ENCODE measurements at places on chromosomes 3 and 15. TPM values are rescaled to one million over a fixed set of nuclear protein-coding genes. Genes with fewer than 3 reads are reported as not detected.

- no peak for DNase-seq
Measured at GRCh38 chr3:65347166-65347565, 659.4 kb upstream of the ADAMTS9 start.

DNA sequence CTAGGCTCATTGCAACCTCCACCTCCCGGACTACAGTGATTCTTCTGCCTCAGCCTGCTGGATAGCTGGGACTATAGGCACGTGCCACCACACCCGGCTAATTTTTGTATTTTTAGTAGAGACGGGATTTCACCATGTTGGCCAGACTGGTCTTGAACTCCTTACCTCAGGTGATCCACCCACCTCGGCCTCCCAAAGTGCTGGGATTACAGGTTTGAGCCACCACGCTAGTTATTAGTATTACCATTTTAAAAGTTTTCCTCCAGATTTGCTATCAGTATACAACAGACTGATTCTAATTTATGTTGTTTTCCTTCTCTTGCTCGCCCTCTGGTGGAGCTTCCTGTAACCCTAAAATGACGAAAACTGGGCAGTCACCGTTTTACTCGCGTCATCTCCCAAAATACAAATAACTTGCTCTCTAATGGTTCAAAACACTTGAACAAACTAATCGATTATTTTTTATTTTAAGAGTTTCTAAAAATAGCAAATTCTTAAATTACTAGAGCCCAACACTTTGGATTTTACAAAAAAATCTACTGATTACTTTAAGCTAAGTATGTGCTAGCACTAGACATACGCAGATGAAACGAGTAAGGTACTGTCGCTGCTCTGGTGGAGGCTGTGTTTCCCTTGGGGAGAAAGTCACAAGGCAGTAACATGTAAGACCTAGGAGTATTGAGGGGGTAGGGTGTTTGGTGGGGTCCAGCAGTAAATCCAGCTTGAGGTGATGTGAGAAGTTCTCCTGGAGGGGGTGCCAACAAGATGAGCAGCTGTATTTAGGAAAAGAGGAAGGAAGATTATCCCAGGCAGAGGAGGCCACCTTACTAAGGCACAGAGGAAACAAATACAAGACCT is 203.3 kb downstream of the MBNL1 start:
- peak; percentile 83 for DNase-seq

Gene ZNF662
- total RNA-seq = 1.3 TPM

GRCh38 chr3:185341616-185342458 is 21.1 kb upstream of the MAP3K13 start:
- DNase-seq = no peak

GRCh38 chr15:84590406-84590805 is 10.4 kb upstream of the ZSCAN2 start:
- no peak for DNase-seq

DNA sequence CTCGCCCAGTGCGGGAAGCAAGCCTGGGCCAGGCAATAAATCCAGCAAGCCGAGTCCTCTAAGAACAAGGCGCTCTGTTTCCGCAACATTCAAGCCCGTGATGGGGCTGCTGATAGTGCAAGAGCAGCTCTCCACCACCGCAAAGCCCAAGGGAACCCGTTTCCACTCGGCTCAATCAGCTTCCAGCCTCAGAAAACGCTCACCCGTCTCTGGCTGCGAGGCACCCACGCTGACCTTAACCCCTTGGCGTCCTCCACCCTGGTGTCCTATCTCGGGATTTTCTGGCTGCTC is 17.8 kb downstream of the SPATA12 start:
- DNase-seq = peak; percentile 43

DNA sequence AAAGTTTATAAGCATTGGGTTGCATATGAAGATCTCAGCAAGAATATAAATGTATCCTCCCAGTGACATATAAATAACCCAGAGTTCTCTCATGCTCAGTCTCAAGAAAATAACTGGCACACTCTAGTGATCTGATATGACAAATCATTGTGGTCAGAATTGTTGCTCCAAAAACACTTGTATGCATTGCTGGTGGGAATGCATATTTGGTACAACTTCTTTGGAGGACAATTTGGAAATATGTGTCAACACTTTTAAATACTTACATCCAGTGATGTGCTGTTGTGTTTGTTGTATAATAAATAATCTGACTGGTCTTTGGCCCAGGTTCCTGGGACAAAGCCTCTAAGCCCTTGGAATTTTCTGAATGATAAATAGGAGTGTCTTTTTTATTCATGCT is 66.7 kb upstream of the STT3B start:
- no peak for DNase-seq

Gene SPINK8
- not detected for total RNA-seq

- DNase-seq = no peak
Measured at GRCh38 chr3:61897848-61898247, 336.5 kb downstream of the PTPRG start.

GRCh38 chr3:37535526-37536432 is 325.9 kb upstream of the CTDSPL start:
- no peak for DNase-seq

Gene CHCHD4
- total RNA-seq = 23.3 TPM

GRCh38 chr3:46545818-46546630 is 20.1 kb downstream of the LRRC2 start:
- DNase-seq = no peak

DNA sequence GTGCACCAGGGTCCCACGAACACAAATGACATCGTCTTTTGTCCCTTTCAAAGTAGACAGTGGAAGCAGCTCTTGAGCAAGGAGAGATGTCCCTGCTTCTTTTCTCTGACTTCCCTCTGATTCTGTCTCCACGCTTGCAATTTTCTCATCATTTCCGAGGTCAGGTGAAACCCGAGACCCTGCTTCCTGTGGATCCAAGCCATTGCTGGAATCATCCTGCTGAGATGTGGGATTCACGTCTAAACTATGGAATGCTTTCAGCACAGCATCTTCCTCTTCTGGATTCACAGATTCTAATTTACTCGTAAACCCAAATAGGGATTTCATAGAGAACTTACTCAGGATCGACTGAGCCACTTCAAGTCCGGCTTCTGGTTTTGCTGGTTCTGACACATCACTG is 127.1 kb downstream of the FMN1 start:
- no peak for DNase-seq

Gene ZNF35
- total RNA-seq = 2.7 TPM

GRCh38 chr3:6578526-6578925 is 282.4 kb upstream of the GRM7 start:
- no peak for DNase-seq

Gene LIPH
- not detected for total RNA-seq

Gene EAF2
- 12.9 TPM for total RNA-seq

Gene GPR149
- not detected for total RNA-seq

DNA sequence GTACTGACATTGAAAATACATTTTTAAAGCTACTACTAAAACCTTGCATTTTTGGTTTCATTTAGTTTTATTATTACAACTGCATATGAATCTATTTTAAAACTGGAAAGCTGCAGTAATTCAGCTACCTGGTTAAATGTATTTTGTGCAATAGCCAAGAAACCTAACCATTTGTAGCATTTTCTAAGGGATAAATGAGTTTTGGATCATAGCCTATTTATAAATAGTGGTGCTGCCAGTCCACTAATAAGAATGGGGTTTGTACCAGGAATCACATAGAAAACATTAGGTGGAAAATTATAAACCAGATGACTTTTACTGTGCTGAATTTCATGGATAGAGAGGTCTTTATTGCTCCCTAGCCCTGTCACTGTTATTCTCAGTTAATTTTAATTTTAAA is 454.7 kb downstream of the DIPK2A start:
- no peak for DNase-seq

GRCh38 chr3:138445236-138445635 is 10.8 kb downstream of the ESYT3 start:
- DNase-seq = no peak

Gene LYZL4
- not detected for total RNA-seq

DNA sequence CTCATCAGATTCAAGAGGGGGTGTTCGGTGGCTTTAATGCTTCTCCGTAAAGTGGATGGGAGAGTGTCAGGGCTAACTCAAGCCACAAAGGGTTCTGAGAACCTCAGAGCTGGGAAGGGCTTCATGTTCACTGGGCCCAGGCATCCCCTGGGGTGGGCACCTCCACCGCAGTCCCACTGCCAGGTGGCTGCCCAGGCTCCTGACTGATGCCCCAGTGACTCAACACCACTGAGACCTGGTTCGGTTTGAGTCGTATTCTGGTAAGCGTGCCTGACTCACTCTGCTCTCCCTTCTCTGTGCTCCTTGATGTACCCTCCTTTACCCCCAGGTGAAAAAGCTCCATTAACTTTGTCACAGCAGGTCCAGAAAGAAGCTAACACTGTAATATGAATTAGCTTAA is 304.6 kb downstream of the RPLP1 start:
- DNase-seq = peak; percentile 88

Gene ACTC1
- total RNA-seq = not detected

DNA sequence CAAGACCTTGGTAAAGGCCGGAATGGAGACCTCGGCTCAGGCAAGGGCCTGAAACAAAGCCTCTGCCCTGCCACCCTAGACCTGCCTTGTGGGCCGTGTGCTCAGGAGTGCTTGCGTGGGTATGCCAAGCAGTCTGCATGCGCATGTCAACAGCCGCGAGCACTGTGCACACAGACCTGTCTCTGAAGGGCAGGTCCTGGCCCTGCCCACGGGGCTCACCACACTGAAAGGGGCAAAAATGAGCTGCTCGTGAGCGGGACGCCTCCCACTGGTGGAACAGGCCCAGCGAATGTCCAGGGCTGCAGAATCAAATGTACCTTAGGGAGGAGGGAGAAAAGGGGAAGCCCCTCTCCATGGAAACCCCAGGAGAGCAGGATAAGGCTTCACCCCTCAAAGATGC is 44.3 kb upstream of the FGD5 start:
- DNase-seq = no peak

GRCh38 chr15:77185242-77185785 is 114.4 kb upstream of the TSPAN3 start:
- no peak for DNase-seq

GRCh38 chr3:14925729-14926591 is 21.4 kb upstream of the NR2C2 start:
- peak; percentile 47 for DNase-seq

- DNase-seq = no peak
Measured at GRCh38 chr15:49900903-49901235, 218.2 kb downstream of the ATP8B4 start.

DNA sequence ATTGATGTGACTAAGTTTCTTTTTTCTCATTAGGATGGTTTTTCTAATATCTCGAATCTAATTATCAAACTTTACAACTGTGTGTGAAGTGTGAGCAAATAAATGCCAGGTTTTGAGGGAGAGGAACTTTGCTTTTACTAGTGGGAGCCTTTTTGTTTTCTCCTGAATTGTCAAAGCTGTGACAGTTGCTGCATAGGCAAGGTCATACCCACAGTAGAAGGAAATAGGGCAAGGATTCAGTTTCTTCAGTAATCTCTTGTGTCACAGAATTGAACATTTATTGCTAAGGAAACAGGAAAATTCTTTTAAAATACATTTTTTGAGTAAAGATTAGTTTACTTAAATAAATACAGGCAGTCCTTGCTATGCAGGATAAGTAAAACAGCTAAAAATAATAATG is 19.5 kb downstream of the GMPS start:
- DNase-seq = no peak

Gene MYO5C
- 0.42 TPM for total RNA-seq

GRCh38 chr3:55880357-55880756 is 393.3 kb upstream of the WNT5A start:
- no peak for DNase-seq

Gene TMOD3
- 52.4 TPM for total RNA-seq

GRCh38 chr3:128867200-128868125 is 12.0 kb upstream of the ACAD9 start:
- DNase-seq = no peak

DNA sequence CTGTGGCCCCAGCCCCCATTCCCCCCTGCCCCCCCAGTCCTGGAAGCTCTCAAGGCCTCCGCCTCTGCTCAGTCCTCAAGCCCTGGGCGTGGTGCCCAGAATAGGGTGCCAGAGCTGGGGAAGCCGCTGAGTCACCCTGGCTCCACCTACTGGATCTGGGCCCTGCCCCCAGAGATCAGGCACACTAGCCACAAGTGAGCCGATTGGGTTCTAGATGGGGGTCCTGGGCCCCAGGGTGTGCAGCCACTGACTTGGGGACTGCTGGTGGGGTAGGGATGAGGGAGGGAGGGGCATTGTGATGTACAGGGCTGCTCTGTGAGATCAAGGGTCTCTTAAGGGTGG is 5.7 kb downstream of the EIF4G1 start:
- peak; percentile 76 for DNase-seq

- DNase-seq = peak; percentile 6
Measured at GRCh38 chr15:59327942-59328341, 44.7 kb downstream of the MYO1E start.

GRCh38 chr3:79032686-79033318 is 735.0 kb downstream of the ROBO1 start:
- DNase-seq = no peak

- no peak for DNase-seq
Measured at GRCh38 chr15:33910741-33911140, 57.6 kb upstream of the CHRM5 start.

GRCh38 chr15:93164409-93164808 is 75.4 kb upstream of the RGMA start:
- DNase-seq = peak; percentile 57

Gene RBP2
- not detected for total RNA-seq

Gene CNTN4
- total RNA-seq = not detected

GRCh38 chr3:197555281-197556261 is at the start of gene BDH1:
BDH1 (minus strand) TSS chr3:197555968; CDS start chr3:197546443, 9,525 bp downstream.
- DNase-seq = peak; percentile 85

- DNase-seq = no peak
Measured at GRCh38 chr3:168260859-168261258, 165.1 kb upstream of the GOLIM4 start.

Gene NEK11
- 1.3 TPM for total RNA-seq

DNA sequence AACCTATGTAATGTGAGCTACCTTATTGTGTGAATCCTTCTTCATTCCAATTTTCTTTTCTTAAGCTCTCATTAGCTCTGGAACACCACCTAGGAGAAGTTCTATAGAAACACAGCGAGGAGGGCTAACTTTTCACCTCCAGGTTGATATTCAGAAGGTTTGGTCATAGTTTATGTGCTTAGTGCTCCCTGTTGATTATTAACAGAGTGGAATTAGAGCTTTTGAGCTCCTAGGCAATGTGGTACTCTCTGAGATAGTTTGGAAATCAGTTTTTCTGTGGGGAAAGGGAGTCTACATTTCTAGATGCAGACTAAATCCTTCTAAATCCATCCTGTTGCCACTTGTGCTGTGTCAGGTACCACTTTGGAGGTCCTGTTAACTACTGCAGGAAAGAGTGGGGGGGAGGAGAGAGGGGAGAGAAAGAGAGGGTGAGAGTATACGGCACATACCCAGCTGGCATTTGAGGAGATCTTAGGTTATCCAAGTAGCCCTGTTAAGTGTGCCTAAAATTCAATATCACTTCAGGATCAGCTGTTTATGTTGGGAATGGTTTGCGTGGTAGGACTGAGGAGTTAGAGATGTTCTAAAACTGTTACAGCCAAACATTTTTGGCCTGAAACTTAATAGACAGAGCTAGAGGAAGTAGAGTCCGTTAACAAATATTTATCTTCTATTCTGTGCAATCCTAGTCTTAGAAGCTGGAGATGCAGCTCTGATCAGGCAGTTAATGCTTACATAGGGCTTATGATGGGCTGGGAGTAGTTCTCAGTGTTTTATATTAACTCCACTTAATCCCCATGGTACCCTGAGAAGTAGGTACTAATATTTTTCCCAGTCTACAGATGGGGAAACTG is 117.5 kb upstream of the PROK2 start:
- no peak for DNase-seq
